ENCODE measurements at places on chromosomes 3 and 15.

DNA sequence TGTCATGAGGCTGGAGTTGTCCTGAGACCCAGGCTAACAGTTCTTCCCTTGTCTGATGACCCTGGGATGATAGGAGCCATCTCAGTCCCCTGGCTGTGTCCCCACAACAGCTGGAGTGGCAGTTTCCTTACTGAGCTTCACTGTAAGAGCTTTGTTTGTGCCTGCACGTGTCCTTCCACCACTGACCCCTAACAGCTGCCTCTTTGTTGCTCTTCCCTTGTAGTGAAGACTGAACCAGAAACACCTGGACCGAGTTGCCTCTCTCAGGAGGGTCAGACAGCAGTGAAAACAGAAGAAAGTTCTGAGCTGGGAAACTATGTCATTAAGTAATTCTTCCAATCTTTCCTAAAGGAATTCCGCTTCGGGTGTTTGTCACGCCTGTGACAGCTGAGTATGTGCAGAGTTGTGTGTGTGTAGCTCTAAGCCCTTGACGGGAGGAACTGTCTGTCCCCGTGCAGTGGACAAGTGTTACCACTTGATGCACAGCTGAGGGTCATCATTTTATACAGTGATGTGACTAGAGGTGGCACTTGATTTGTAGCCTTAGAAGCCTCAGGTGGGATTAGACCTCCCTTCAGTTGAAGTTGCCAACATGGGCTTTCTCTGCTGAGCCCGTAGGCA, 25.0 kb downstream of the MAP6D1 start:
- DNase-seq = no peak

DNA sequence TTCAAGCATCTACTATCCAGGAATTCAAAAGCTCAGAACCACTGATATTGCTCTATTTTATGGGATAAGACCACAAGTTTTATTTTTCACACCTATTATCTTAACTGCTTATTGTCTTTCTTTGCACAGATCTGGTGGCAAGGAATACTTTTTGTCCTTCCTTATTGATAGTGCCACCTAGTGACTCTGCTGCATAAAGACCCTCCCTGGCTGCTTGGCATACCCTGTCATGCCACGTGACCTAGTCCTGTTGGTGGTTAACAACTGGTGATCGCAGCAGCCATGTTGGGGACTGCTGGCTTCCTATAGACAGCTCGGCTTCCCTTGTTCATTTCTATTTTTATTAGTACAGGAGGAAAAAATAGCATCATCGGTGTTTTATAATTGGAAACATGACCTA, 236.3 kb downstream of the MEX3B start:
- no peak for DNase-seq

GRCh38 chr15:58627701-58628100, 121.8 kb downstream of the ADAM10 start:
- DNase-seq = no peak

DNA sequence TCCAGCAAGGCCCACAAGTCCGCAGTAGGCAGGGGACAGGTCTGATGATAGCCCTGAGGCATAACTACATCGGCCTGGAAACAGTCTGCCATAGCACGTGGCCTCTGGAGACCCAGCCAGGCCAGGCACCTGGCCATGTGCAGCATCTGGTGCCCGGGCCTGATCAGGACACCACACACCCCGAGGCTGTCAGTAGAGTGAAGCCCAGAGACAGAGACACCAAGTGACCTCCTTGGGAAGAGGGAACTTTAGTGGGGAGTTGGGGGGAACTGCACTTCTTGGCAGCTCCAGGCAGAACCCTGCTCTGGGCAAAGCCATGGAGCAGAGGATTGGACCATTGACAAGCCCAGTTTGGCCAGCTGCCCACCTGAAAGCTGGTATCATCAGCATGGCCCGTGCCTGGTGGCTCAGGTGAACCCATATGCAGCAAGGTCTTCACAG, 1.2 kb downstream of the SHISA5 start:
- DNase-seq = no peak

GRCh38 chr3:31166249-31166885, 271.9 kb upstream of the GADL1 start:
- DNase-seq = no peak

GRCh38 chr15:33675246-33675645, 293.1 kb upstream of the CHRM5 start:
- DNase-seq = no peak

DNA sequence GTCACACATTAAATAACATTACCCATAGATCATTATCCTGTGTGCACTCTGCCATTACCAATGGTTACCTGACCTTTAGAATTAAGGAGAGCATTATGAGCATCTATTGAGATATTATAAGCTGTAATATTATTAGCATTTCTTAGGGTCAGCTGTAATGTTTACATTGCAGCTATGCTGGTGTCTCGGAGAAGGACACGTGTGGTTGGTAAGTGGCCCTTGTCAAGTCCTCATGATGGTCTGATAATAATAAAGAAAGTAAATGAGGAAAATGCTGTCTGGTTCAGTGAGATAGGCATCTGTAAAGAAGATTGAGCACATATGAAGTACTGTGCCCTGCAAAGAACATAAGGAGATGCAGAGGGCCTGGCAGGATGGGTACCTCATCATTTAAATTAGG, 71.7 kb upstream of the ARL6 start:
- DNase-seq = no peak

GRCh38 chr3:12996181-12996506, 77.1 kb downstream of the IQSEC1 start:
- no peak for DNase-seq

- no peak for DNase-seq
Measured at GRCh38 chr15:88326924-88327323, 70.4 kb upstream of the NTRK3 start.

DNA sequence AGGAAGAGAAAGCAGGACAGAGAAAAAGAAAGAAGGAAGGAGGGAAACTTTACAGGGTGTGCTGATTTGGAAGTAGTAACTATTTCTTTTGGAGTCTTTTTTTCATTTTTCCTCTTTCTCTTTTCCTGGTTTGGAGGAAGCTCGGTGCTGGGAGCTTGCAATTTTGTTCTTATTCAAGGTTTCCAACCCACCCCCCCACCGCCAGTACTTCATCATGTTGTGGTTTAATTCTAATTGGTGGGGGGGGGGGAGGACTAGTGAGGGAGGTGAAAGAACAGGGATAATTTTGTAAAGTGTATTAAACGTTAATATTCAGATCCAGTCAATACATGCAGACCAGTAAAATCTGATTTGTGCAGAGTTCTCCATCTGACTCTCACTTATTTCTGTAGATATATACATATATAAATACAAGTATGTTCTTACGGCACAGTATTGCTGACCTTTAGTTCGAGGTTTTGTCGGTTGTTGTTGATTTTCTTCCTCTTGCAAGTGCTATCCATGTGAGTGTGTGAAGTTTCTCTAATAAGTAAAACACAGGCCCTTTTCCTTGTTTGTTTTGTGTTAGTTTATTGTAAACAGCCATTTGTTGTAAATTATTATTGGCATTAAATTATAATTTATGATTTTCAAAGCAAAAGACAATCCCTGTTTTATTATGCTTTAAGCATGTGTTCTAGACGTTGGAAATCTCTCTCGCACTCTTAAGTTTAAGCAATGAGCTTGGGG, 9.3 kb downstream of the NR2F2 start:
- no peak for DNase-seq

GRCh38 chr3:9727041-9727595, 4.4 kb upstream of the BRPF1 start:
- DNase-seq = no peak

GRCh38 chr3:69628951-69629350, 110.3 kb upstream of the MITF start:
- no peak for DNase-seq

GRCh38 chr3:115187149-115187757, 40.2 kb upstream of the ZBTB20 start:
- no peak for DNase-seq

DNA sequence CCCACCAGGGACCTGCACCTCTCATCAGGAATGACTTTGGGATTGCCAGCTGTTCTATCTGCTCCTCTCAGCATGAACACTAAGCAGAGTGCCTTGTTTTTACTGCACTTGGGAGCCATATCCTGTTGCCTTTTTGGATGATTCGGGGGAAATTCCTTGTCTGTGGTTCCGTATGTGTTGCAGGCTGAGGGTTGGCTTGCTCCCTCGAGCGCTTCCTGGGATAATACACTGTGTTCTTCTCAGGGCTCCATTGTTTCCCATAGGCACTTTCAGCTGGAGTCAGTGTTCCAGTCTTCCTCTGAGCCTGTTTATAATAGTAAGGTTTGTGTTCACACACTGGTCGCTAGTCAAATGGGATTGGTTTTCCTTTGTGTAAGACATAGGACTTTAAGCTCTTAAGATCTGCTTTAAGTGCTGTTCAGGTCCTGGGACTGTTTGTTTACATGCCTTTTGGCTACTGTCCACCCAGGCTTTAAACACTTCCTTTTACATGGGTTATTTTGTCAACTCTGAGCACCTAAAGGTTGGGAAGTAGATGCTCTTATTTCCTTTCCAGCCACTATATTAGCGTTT, 23.4 kb downstream of the BOC start:
- no peak for DNase-seq

DNA sequence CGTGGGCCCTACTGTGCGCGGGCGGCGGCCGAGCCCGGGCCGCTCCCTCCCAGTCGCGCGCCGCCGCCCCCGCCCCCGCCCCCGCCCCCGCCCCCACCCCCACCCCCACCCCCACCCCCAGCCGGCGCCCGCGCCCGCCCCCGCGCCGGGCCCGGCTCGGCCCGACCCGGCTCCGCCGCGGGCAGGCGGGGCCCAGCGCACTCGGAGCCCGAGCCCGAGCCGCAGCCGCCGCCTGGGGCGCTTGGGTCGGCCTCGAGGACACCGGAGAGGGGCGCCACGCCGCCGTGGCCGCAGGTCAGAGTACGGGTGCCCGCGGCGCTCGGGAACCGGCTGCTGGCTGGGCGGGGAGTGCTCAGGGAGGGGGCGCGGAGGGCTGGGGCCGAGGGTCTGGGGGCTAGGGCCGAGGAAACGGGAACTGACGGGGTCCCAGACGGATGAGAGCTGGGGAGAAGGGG, 1.1 kb upstream of the PPARG start:
- DNase-seq = no peak

GRCh38 chr3:40185029-40185695, 124.3 kb upstream of the EIF1B start:
- no peak for DNase-seq

DNA sequence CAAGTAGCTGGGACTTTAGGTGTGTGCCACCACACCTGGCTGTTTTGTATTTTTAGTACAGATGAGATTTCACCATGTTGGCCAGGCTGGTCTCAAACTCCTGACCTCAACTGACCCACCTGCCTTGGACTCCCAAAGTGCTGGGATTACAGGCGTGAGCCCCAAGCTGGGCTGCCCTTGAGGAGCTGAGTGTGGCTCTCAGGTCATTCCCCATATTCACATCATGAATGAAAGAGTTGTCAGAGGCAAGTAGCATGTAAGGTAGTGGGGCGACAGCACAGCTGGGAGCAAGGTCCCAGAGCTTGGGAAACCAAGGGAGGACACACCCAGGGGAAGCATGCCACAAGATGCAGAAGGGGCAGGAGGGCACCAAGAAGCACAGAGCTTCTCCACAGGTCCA, 4.9 kb downstream of the CCDC71 start:
- DNase-seq = no peak

- DNase-seq = no peak
Measured at GRCh38 chr15:81642451-81642990, 268.5 kb upstream of the TMC3 start.

- no peak for DNase-seq
Measured at GRCh38 chr3:34141841-34142337, 343.5 kb downstream of the PDCD6IP start.

- no peak for DNase-seq
Measured at GRCh38 chr15:59885832-59886231, 118.3 kb upstream of the FOXB1 start.

GRCh38 chr15:100733101-100733842, 130.9 kb downstream of the ASB7 start:
- DNase-seq = no peak

All from activated naive CD4-positive, alpha-beta T cell (primary cell).